ENCODE measurements at places on chromosomes 1 and 21.

DNA sequence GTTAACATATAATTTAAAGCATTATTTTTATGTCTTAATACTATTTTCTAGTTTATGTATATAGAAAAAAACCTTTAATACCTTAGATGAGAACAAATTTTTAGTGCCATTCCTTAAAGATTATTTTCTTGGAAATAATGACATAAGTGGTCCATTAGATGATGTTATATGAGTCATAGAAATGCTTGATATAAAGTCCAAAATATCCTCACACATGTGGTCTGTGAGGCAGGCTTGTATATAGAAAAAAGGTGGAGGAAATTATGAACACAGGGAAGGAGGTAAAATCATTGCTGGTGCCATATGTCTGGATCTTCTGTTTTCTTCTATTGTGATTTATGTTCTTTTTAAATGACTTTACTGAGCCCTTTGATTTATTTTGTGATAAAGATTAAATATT, 79.3 kb downstream of the MAP3K7CL start:
- no peak for DNase-seq

- peak; percentile 94 for DNase-seq
Measured at GRCh38 chr1:58755468-58755872, 28.4 kb downstream of the JUN start.

DNA sequence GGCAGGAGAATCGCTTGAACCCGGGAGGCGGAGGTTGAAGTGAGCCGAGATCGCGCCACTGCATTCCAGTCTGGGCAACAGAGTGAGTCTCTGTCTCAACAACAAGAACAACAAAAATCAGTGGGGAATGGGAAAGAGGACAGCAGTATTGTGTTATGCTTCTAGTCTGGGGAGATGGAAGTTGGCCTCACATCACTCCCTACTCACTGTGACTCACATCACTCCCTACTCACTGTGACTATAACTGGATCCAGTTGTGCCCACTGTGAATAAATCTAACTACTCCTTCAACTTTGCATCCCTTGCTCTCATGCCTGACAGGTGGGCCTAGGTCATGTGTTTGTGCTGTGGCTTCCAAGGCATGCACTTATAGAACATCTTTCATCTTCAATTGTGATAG, 285.4 kb upstream of the USP24 start:
- DNase-seq, result peak; percentile 63

DNA sequence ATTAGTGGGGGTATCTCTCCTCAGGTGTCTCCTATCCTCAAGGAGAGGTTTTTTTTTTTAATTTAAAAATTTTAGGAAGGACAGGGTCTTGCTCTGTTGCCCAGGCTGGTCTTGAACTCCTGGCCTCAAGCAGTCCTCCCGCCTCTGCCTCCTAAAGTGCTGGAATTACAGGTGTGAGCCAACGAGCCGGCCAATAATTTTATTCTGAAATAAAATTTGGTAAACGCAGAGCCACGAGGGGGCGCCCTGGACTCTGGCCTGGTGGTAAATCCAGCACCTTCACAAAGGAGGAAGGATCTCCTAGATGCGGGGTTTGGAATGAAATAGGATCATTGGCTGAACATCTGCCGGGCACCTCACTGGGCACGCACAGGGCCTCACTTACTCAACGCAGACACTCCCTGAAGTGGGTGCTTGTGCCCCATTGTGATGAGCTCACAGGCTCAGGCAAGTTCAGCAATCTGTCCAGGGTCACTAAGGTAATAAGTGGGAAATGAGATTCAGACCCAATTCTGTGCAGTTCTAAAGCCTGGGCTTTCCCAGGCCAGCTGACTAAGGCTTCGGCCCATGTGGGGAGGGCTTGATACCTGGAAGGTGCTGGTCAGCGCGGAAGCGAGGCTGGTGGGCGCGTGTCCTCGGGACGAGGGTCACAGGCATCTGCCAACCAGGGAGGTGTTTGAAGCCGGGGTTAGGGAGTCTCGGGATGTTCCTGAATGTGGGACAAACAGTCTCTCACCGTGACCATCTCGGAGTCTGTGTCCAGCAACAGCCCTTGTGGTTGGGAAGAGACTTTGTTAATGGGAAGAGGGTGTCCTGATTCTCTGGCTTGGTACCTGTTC, 32.7 kb upstream of the ETV3 start:
- peak; percentile 39 for DNase-seq

DNA sequence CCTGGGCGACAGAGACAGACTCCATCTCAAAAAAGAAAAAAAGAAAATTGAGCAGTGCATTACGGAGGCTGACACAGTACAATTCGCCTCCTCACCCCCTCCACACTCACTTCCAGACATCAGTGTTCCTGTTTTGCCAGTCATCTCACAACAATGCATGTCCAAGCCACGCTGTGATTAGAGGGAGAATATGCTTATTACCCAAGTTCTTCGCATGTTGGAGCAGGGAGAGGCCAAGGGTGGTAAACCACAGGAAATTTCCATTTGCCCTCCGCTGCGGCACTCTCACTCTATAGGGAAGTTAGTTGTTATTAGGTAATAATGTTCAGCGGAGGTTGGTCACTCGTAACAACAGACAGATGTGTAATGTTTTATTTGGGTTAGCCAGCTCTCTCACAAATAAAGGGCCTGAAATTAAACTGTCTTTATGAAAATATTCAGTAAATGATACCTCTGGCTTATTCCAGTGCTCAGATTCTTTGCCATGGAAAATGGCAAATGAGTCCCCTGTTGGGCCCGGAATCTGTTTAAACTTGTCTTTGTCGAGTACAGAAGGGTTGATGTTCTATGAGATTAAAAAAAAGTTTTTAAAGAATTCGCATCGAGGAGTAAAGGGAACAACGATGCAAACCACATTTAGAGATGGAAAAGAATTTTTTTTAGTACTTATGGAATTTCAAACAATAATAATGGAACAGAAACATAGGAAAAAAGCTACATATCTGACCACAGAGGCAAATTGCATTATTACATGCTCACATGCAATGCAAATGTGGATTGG, 33.1 kb downstream of the KCNJ15 start:
- DNase-seq, result peak; percentile 90

GRCh38 chr21:42063571-42064521, 7.3 kb upstream of the UMODL1 start:
- DNase-seq, result no peak

GRCh38 chr1:227728892-227729143, 6.3 kb downstream of the JMJD4 start:
- no peak for DNase-seq

DNA sequence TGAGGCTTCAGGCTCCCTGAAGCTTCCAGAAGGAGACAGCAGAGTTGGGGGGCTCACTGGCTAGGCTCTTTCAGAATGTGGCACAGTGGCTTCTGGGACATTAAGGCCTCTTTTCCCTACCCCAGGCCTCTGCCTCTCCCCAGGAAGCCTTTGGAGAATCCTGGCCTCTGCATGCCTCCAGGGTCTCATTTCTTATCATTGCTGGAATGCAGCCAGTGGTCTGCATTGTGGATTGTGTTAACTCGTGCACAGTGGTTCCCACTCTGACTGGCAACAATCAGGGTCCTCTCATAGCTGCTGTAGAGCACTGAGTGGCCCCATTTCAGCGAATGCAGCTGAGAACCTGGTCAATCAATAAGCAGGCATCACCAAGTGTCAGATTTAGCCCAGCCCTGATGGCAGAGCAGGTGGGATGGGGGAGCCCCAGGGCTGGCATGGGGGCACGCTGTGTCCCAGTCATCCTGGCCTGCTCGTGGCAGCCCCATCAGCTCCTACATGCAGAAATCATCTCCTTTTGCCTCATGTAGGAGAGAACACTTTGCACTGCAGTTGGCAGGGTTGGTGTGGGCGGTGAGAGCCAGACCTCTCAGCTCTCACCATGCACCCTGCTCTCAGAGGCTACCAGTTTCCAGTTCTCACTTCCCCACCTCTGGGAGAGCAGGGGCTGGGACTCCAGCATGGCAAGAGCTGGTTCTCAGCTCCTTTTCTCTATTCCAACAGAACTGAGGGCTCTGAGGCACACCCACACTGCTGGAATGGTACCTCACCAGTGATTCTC, 13.4 kb downstream of the ADORA1 start:
- no peak for DNase-seq

GRCh38 chr1:161098210-161099068, at the start of gene KLHDC9:
Gene KLHDC9, plus strand, starts transcription at chr1:161098361. Its CDS starts 175 bp downstream, at chr1:161098536.
- peak; percentile 85 for DNase-seq

DNA sequence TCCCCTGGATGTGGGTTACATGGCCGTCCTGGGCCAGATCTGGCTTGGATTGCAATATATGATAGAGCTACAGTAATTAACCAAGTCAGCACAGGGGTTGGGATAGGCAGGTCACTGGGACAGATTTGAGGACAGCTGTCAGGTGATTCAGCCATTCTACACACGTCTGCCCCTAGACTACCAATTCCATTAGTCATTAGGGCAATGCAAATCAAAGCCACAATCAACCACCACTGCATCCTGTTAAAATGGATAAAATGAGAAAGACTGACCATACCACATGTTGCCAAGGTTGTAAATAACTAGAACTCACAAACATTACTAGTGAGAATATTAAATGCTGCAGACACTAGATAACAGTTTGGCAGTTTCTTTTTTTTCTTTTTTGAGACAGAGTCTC, 16.0 kb downstream of the C21orf58 start:
- no peak for DNase-seq

GRCh38 chr1:15264769-15265168, 17.7 kb downstream of the FHAD1 start:
- DNase-seq, result no peak

- no peak for DNase-seq
Measured at GRCh38 chr1:87549738-87550137, 221.1 kb downstream of the LMO4 start.

DNA sequence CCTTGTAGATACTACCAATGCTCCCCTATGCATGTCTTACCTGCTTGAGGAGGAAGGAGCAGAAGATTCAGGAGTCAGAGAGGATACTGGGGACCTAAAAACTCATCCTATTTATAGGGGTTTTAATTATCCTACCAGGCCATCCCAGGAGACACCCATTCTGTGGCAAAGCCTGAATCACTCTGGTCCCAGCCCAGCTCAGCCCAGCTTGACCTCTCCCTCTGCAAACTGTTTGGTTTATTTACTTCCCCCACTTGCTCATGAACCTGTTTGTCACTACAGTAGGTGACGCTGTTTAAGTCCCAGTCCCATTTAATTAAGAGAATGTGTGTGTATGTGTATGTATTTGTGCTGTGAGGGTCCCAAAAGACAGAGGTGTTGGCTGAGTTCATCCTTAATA, at the start of gene RPTN:
TSS of gene RPTN (minus strand) at position 85 of the 400 bp plus-strand sequence. CDS start 1,339 bp downstream, outside the sequence.
- no peak for DNase-seq

GRCh38 chr21:45982092-45982757, 655 bp downstream of the COL6A1 start:
- no peak for DNase-seq

DNA sequence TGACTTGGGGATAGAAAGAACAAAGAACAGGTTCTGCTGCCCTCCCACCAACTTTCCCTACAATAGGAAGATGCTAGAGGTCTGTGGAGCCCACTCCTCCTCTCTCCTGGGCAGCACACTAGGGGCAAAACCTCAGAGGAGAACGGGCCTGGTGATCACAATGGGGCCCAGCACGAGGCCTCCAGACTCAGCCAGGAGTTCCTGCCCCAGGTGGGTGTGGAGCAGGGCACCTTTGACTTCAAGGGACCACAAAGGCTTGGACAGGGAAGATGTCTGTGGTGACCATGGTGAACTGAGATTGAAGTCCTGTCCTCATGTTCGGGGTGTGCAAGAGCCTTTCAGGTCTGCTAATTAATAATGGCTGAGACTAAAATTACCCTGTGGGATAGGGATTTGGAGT, 88.8 kb downstream of the LAMC2 start:
- DNase-seq, result no peak

- DNase-seq, result peak; percentile 83
Measured at GRCh38 chr21:26967062-26967913, at the start of gene ADAMTS5. Gene ADAMTS5, minus strand, starts transcription at chr21:26967088. Its CDS starts 697 bp downstream, at chr21:26966391.

DNA sequence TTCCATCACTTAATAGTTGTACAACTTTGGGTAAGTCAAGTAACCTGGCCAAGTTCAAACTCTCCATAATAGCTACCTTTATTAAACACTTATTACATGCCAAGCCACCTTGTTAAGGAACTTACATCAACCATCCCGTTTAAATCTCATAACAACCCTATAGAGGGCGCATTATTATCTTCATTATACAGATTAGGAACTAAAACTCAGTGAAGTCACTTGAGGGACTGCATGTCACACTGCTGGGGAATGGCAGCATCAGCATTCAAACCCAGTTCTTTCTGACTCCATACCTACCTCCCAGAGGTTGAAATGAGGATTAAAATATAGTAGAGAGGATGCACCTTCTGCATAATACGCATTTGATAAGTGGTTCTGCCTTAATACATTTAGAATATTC, 47.1 kb upstream of the PLA2G2C start:
- peak; percentile 35 for DNase-seq

Data from AG20443 (cell line).